ELF-1 (cell line): ENCODE measurements at places on chromosomes 5 and 9.

DNA sequence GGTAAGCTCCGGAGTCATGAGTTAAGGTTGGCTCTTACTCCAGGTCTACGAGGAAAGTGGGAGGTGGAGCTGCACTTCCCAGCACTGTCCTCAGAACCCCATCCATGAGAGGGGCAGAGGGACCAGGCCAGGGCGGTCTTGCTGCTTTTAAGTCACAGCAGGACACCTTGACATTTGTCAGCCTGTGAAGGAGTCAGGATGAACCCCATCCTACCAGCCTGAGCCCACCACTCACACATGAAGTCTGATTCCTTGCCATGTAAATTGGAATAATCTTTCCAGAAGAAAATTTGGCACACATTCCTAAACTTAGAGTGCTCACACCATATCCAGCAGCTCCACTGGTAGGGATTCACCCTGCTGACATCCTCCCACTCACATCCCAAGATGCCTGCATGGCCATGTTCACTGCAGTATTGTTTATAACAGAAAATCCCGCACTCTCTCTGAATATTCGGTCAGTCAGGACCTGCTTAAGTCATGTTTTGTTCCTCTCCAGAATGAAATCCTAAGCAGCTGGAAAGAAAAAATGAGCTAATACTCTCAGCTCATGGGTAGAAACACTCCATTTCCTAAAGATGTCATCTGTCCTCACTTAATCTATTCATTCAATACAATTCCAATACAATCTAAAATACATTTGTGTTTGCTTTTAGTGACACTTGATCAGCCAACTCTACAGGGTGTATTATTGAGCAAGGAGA is 79.3 kb upstream of the COL5A1 start:
- DNase-seq, result no peak

DNA sequence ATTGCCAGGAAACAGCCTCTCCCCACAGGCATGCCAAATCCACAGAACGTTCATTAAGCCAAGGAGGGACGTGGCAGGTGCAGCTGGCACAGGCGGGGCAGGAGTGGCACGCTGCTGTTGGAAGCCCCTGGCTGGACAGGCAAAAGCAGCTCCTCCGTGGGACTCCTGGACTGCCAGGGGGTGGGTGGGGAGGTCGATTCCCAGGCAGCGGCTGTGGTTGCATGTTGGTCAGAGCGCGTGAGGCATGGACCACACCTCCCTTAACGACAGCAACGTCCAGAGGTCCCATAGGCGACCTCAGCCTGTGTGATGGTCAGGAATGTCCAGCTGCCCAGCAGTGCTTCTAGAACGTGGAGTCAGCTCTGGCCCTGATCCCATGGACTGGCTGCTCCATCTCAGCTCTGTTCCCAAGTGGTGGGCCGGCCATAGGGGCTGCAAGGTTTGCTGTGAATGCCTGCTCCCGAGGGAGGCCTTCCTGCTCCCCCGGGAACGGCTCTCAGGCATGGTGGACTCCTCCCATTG is 6.9 kb downstream of the SLC6A19 start:
- no peak for DNase-seq

DNA sequence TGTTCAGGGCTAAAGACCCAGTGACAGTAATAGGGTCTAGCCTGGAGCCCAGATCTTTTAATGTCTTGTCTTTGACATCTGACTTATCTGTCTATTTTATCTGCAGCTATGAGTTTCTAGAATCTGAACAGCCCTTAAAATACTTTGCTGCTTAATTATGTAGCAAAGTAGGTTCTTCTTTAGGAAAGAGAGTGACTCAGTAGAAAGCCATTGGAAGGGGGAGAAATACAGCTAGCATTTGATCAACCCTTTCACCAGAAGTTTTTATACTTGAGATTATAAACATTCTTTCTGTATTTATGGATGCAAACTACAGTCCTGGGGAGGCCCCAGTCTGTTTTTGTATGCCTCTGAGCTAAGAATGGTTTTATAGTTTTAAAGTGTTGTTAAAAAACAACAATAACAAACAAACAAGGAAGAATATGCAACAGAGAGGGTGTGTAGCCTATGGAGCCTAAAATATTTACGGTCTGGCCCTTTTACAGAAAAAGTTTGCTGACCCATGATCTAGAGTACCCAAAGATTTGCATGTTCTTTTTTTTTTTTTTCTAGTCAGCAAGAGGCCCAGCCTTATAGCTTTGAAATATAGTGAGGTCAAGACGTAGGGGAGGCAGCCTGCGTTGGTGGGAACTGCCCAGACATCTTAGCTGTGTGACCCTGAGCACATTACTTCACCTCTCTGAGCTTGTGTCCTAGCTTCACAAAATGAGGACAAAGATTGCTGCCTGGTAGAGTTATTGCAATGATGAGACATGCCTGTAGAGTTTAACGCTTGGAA is 9.7 kb downstream of the GSN start:
- no peak for DNase-seq

- no peak for DNase-seq
These were observed 141.4 kb downstream of the C5orf15 start for GRCh38 chr5:133827011-133827410.

DNA sequence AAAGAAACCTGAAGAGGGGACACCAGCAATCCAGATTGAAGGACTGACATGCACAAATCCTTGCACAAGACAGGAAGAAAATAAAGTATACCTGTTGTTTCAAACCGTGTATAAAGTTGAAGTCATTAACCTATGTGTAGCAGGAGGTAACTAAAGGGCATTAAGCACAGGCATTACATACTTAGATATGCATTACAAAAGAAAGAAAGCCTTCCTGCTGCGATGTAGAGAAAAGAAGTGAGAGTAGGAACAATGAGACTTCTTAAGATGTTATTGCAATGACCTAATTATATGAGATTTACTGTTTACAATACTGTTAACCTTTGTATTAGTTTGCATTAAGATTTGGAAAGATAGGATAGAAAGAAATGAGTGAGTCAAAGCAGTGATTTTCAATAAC is 308.9 kb upstream of the PTPRD start:
- no peak for DNase-seq

- DNase-seq, result no peak
These were observed 1338.6 kb upstream of the ACO1 start for GRCh38 chr9:31045810-31046209.

- DNase-seq, result no peak
These were observed 68.3 kb downstream of the HTR4 start for GRCh38 chr5:148585988-148586387.

- peak; percentile 92 for DNase-seq
These were observed 115.4 kb downstream of the HSD17B3 start for GRCh38 chr9:96186591-96187011.

DNA sequence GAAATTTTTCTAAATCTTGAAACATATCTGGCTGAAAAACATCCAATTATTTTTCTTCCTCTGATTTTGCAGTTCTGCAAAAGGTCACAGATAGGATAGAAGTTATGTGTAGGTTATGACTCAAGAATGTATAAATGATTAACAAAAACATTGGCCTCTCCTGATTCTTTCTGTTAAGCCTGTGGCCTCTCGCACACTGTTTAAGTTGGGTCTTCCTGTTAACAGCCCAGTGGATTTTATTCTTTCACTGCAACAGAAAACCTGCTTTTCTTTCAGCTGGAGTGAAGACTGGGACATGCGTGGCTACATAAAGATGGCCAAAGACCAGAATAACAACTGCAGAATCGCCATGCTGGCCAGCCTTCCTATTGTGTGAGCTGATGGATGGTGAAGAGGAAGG is 17.1 kb upstream of the SPATA31E1 start:
- no peak for DNase-seq

- peak; percentile 62 for DNase-seq
These were observed 62.4 kb downstream of the SMIM23 start for GRCh38 chr5:171848006-171848405.

DNA sequence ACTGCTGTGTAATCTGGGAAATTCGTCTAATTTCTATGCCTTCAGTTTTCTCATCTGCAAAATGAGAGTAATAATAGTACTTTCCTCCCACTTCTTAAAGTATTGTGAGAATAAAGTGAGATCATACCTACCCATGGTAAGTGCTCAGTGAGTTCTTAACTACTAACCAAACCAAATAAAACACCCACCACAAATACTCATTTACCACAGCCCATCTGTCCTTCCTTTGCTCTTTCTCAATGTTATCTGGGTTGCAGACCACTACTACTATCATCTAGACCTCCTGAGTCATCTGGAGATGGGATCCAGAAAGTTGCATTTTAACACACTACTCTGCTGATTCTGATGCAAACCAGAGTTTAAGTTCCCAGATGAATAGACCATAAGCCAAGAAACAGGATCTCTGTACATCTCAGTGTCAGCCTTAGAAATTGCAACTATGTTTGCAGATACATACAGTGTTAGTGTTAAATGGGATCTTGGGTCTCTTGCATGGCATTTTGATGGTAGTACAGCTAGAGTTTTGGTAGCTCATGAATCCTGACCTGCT is 105.4 kb upstream of the ATP10B start:
- no peak for DNase-seq

DNA sequence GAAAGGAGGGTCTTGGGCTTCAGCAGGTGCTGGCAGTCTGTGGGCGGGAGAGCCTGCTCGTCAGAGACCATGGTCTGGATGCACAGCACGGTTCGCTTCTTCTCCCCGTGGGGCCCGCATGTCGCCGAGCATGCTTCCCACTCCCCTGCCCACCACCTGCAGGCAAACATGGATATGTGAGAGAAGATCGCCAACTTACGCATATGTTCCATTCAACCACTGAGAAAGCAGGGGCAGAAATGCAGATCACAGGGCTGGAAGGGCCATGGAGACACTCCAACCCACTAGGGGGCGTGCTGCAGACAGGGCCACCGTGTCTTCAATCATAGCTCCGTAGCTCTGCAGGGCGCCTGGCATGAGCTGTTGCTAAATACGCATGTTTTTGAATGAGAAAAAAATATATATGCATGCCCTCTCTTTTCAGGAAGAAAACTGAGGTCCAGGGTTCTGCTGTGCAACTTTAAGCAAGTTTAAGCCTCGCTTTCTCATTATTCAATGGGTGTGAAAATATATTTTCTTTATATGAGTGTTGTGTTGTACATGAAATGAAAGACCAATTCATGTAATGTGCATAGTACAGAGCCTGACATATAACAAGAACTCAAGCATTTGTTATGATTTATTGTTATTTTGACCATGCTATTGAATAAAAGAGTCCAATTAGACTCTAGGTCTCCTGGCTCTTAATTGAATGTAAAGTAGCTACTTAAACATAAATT is 148.0 kb downstream of the TARS1 start:
- peak; percentile 64 for DNase-seq

DNA sequence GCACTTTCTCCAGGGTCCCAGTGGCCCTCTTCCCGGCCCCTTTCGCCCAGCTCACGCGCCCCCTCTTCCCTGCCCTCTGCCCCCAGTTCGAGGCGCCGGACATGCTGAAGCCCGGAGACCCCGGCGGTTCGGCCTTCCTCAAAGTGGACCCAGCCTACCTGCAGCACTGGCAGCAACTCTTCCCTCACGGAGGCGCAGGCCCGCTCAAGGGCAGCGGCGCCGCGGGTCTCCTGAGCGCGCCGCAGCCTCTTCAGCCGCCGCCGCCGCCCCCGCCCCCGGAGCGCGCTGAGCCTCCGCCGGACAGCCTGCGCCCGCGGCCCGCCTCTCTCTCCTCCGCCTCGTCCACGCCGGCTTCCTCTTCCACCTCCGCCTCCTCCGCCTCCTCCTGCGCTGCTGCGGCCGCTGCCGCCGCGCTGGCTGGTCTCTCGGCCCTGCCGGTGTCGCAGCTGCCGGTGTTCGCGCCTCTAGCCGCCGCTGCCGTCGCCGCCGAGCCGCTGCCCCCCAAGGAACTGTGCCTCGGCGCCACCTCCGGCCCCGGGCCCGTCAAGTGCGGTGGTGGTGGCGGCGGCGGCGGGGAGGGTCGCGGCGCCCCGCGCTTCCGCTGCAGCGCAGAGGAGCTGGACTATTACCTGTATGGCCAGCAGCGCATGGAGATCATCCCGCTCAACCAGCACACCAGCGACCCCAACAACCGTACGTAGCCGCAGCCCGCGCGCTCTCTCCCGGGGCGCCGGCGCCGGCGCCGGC is 1.0 kb downstream of the PRDM6 start:
- peak; percentile 58 for DNase-seq

DNA sequence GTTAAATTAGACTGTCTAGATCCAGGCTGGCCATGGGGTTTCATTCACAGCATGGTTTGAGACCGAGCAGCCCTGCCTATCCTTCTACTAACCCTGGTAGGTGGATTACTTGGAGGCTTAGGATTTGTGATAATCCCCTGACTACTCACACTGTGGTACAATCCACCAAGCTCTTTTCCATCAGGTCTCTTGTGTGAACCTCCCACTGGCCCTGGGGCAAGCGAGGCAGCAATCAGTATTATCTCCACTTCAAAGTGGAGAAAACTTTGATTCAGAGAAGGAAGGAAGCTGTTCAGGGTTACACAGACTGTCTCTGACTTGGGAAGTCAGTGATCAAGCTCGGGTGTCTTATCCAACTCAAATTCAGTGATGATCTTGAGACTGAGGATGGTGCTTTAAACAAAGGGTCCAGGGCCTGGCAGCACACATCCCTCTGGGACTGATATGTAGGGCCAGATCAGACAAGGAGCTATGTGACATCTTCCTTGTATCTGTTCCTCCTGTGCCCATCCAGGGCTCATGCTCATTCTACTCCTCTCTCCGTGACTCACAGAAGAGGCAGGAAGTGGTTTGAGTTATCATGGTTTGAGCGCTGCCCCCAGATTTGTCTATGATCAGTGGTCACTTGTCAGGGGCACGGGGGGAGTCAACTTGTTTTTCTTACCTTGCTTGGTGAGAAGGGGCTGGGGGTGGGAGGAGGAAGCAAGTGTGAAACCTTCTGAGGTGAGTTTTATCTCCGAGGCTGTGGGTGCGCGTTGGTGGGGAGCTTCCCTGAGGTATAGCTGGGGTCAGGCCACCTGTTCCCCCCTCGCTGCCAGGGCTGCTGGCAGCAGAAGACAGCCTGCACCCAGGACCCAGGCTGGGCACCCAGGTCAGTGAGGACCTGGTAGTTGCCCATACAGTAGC is 48.6 kb downstream of the RGS3 start:
- no peak for DNase-seq

DNA sequence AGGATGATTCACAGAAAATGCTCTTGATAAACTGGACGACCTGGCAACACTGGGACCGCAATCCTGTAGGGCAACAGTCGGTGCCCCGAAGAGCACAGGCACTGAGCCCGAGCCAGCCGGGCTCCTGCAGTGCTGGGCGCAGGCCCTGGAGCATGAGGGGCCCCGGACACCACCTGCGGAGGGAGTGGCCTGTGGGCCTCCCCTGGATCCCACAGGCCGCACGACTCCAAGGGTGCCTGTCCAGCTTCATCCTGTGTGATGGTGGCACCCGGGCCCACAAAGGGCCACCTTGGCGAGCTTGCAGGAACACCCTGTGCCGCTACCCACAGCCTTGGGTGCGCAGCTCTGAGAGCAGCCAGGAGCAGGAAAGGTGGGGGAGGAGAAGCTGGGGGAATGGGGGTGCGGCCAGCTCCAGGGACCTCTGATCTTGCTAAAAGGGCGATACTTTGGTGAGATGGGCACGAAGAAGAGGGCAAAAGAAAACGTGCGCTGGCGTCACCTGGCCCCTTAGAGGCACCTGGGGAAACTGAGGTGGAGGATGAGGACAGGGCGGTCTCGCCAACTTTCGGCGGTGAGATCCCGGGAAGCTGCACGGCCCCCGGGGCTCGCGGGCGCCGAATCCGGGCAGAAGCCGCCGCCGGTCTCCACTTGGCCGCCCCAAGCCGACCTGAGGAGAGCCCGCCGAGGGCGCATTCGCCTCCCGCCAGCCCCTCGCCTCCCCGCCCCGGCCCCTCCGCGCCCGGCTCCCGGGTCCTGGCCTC is 722 bp downstream of the TBC1D9B start:
- DNase-seq, result peak; percentile 25
